ENCODE measurements at places on chromosomes 6 and 20.

DNA sequence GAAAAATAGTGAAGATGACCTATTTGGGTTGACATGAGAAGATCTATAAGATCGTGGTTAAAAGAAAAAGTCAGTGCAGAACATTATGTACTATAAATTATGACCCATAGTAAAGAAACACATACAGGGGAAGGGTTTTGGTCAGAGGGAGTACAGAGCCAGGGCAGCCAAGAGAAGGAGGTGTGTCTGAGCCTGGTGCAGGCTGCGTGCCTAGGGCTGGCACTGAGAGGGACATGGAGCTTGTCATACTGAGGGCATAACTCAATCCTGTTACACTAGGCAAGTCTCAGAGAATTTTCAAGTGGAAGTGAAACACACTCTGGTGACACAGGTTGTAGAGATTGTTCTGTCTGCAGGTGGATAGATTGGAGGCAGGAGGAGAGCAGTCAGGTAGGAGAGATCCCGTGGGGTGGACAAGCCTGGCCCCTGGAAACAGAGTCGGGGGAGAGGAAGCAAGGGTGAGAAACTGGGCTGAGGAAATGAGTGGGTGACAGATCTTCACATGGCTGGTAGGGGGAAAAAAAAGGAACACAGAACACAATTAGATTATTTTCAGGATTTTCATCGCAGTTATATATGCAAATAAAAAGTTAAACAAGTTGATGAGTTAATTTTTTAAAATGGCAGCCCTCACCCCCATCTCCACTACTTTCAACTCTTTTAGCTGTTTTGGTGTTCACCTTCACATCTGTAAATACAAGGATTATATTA is 18.5 kb upstream of the RNF39 start:
- no peak for DNase-seq

DNA sequence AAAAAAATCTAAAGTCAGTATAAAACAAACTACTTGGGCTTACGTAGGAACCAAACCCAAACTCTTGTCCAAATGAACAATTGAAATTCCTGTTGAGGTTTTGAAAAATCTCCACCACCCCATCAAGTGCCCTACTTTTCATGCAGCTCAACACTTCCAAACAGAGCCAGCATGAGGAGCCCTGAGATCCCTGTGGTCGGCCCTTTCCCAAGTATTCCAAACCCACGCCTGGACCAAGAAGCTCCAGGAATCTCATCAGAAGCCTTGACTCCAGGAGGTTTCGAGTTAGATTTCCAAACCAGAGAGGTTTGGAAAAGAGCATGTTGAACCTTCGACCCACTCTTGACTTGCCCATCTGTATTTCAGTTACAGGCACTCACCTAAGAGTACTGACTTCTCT is 179.3 kb downstream of the MTFR2 start:
- DNase-seq, result no peak

DNA sequence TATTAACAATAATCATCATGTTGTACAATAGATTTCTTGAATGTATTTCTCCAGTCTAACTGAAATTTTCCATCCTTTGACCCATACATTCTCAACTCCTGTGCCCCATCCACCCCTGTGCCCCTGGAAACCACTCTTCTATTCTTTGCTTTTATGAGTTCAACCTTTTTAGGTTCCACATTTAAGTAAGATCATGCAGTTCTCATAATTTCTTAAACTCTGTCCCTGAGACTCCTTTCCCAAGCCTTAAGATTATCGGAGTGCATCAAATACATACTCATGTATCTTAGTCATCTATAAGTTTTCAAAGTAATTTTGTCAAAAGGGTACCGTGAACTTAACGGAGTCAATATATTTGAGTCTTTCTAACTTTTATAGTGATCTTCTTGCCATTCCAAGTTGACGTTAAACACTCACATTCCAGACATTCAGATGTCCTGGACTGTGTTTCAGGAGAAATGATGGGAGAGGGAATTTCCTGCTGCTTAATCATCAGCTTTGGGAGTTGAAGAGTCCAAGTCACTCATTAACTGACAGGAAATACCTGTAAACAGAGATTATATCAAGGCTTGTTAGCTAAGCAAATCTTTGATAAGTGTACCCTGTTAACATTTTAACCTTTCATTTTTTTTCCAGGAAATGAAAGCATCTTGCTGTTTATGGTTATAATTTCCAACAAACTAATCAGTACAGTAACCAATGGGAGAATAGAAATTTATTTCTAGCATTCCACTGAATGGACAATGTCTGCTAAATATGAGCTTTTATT is 73.3 kb downstream of the ADGRG6 start:
- no peak for DNase-seq

GRCh38 chr20:52622081-52622480 is 350.1 kb upstream of the TSHZ2 start:
- DNase-seq, result no peak

DNA sequence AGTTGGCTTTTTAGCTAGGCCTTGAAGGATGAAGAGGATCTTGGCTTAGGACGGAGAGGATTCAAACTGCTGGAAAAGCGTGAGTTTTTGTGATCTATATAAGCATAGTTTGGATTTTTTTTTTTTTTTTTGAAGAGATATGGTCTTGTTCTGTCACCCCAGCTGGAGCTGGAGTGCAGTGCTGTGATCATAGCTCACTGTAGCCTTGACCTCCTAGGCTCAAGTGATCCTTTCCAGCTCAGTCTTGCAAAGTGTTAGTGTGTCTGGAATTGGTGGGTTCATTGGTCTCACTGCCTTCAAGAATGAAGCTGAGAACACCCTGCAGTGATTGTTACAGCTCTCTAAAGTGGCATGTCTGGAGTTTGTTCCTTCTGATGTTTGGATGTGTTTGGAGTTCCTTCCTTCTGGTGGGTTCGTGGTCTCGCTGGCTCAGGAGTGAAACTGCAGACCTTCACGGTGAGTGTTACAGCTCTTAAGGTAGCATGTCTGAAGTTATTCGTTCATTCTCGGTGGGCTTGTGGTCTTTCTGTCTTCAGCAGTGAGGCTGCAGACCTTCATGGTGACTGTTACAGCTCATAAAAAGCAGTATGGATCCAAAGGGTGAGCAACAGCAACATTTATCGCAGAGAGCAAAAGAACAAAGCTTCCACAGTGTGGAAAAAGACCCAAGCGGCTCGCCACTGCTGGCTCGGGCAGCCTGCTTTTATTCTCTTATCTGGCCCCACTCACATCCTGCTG is 37.5 kb upstream of the NUP153 start:
- DNase-seq, result no peak

- no peak for DNase-seq
Measured at GRCh38 chr6:42938987-42939809, 9.9 kb downstream of the CNPY3 start.

DNA sequence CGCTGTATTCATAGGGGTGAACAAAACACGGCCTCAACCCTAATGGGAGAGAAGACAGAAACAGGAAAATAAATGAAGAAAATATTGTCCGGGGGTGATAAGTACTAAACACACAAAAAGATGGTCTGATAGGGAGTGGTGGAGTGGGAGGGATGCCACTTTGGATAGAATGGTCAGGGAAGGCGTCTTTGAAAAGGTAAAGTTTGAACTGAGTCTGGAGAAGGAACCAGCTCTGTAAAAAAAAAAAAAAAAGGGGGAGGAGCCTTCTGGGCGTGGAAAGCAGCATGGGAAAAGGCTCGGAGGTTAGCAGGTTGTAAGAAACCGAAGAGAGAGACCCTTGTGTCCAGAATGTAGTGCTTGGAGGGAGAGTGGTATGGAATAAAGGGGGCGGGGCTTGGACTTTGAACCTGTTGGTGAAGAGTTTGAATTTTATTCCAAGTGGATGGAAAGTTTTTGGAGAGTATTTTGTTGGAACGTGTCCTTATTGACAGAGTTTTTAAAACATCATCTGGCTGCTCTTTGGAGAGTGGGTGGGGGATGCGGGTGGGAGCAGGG is 1.8 kb downstream of the CHMP4B start:
- no peak for DNase-seq

DNA sequence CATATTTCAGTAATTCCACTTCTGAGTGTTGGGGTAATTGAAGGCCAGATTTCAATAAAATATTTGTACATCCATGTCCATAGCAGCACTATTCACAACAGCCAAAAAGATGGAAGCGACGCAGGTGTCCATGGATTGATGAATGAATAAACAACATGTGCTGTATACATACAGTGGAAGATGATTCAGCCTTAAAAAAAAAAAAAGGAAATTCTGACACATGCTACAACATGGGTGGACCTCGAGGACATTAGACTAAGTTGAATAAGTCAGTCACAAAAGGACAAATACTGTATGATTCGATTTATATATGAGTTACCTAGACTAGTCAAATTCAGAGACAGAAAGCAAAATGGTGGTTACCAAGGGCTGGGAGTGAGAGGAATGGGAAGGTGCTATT is 57.2 kb downstream of the TRAM2 start:
- no peak for DNase-seq

DNA sequence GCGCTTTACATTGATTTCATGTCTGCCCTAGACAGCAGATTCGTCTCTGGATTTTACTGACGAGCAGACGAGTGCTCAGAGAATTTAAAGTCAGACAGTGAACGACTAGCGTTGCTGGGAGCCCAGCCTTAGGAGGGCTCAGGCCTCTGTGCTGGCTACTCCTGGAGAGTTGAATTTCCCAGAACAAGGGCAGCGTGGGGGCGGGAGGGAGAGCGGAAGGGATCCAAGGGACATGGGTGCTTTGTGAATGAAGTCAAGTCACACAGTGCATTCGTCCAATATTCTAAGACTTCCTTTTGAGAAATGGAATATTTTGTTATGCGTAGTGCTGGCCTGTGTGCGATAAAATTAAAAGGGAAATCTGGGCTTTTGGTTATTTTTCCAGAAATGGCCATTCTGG is 126.5 kb downstream of the MYLK4 start:
- no peak for DNase-seq

- DNase-seq, result no peak
Measured at GRCh38 chr6:84547341-84547801, 217.0 kb downstream of the TBX18 start.
